ENCODE measurements at places on chromosomes 12 and 14. TPM values are rescaled to one million over a fixed set of nuclear protein-coding genes. Genes with fewer than 3 reads are reported as not detected.
A peak's percentile ranks its signal among the peaks of the same experiment; 100 is the strongest.

The KLHDC1 gene
- 5.1 TPM for total RNA-seq

- peak; percentile 30 for DNase-seq
Observed at GRCh38 chr12:104602406-104602805, 145.7 kb downstream of the CHST11 start.

GRCh38 chr12:111414711-111415252, 9.1 kb downstream of the SH2B3 start:
- DNase-seq: no peak

The COX8C gene
- total RNA-seq: 19.9 TPM

The SAMD15 gene
- total RNA-seq: 9.2 TPM

GRCh38 chr12:64819816-64820402, 4.5 kb upstream of the TBC1D30 start:
- no peak for DNase-seq

DNA sequence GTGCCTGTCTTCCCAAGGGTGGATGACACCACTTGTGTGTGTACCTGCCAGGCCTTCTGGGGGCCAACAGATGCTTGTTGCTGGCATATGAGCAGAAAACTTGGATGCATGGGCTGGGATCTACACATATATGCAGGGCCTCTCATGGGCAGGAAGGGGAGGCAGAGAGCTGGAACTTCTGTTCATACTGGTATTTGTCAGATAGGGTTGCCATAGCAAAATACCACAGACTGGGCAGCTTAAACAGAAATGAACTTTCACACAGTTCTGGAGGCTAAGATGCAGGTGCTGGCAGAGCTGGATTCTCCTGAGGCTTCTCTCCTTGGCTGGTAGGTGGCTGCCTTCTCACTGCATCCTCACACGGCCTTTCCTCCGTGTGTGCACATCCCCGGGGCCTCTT, 121.8 kb downstream of the SUDS3 start:
- no peak for DNase-seq

DNA sequence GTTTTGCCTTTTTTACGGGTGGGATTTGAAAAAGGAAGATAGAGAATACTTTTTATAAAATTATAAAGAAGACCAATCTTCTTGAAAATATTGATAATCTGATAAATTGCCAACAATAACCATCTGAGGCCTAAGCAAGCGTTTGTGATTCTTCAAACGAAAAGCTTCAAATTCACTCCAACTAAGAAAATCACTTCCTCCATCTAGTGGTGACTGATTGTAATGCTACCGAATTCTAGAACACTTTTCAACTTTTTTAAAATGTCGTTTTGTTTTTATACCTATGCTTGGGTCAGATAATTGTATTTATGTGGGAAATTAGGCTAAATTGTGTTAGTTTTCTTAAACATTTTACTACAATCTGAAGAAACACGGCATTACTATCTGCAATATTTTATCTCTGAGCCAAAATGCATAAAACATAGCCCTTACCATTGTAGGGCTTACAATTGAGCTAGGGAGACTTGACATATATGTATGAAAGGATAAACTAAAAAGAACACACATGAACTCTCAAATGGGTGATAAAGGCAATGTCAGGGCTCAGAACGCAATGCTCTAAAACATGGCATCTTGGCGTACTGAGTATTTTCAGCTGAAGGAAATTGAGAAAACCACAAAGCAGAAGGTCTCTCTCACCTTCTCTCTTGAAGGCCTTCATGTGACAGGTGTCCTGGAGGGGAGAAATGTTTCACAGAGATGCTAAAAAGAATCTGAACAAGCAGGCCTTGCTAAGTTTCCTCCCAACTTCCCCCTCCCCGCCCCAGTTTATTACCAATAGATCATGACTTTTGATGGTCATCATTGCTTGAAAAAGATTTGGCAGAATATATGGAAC, 36.8 kb upstream of the G2E3 start:
- DNase-seq: no peak

GRCh38 chr14:77025744-77026165, 2.8 kb downstream of the IRF2BPL start:
- DNase-seq: no peak

DNA sequence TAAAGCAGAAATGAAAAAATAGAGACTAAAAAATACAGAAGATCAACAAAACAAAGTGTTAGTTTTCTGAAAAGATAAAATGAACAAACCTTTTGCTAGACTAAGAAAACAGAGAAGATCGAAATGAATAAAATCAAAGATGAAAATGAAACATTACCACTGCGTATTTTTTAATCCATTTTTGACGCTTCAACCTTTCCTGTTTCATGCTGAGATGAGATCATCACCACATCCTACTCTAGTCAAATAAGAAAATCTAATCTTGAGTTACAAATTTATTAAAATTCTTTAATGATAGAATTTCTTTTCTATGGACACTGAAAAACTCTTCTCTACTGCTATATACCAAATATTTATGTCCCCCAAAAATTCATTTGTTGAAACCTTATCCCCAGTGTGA, 30.7 kb downstream of the MAGOHB start:
- DNase-seq: no peak

GRCh38 chr12:57467212-57467874, 7.8 kb downstream of the GLI1 start:
- DNase-seq: no peak

GRCh38 chr12:55068416-55069010, 48.7 kb downstream of the NEUROD4 start:
- peak; percentile 25 for DNase-seq

DNA sequence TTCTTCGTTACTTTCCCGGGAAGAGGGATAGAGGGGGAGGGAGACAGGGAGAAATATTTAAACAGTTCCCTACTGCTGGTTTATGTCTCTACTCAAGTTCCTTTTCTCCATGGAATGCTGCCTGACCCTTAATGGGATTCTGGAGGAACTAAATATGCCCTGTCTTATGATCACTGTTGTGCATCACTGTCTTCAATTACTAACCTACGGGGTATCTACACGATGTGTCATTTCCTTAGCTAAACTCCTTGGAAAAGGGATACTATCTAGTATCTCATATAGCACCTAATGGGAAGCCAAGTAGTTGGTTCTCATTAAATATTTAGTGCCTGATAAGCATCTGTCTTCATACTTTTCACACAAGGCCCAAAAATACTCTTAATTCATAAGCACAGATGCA, 37.5 kb upstream of the FBLN5 start:
- DNase-seq: no peak

- no peak for DNase-seq
Observed at GRCh38 chr12:129635021-129635685, 268.7 kb downstream of the TMEM132D start.

- DNase-seq: no peak
Observed at GRCh38 chr12:82058197-82058596, 299.0 kb upstream of the PPFIA2 start.

- no peak for DNase-seq
Observed at GRCh38 chr12:9925705-9926393, 6.3 kb downstream of the CLEC2A start.

DNA sequence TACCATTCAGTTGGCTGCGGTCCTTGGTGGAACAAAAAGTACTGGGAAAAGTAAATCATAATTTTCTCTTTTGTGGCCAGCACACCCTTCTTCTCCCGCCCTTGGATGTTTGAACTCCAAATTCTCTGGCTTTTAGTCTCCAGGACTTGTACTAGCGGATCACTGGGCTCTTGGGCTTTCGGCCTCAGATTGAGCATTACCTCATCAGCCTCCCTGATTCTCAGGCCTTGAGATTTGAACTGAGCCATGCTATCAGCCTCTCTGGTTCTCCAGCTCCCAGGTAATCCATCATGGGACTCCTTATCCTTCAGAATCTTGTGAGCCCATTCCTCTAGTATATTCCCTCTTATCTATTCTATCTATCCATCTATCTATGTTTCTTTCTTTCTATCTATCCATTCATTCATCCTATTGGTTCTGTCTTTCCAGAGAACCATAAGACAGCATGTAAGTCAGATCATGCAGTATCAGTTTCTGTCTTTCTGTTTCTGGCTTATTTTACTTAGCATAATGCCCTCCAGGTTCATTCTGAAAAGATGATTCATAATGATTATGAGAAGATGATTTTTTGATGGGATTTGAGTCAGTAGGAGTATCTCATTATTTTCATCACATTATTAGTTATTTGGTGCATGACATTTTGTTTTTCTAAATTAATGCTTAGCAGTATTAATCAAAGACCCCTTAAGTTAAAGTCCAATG, 814.9 kb downstream of the LRFN5 start:
- DNase-seq: no peak

The DHRS4L2 gene
- total RNA-seq: 23.4 TPM

GRCh38 chr14:73935666-73936065, 14.2 kb downstream of the FAM161B start:
- DNase-seq: no peak

The PRICKLE1 gene
- total RNA-seq: 7.9 TPM

The RNASE3 gene
- total RNA-seq: 0.50 TPM

GRCh38 chr14:64569138-64569631, 19.4 kb downstream of the PPP1R36 start:
- DNase-seq: peak; percentile 45

DNA sequence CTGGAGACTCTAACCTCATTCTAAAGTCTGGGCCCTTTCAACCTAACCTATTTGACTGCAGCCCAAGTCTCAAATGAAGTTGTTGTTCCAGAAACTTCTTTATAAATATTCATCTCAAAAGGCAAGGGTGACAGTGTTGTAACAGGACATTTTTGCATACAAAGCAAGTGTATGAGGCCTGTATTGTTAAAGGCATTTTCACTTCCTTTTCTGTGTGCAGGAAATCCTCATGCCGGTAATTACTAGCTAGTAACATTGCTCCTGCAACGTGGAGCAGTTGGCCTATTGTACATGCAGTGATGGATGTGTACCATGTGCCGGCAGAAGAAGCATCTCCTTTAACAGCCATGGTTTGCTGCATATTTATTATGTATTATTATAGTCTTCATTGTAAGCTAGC, 156.5 kb upstream of the RMST start:
- DNase-seq: no peak

The TSHR gene
- not detected for total RNA-seq

The MFAP5 gene
- 5.9 TPM for total RNA-seq

- no peak for DNase-seq
Observed at GRCh38 chr12:42277396-42278127, 39.5 kb upstream of the YAF2 start.

The P2RX2 gene
- 2.7 TPM for total RNA-seq

The METAP2 gene
- 73.2 TPM for total RNA-seq

The SDSL gene
- total RNA-seq: 25.2 TPM

The SSPN gene
- total RNA-seq: 25.5 TPM

DNA sequence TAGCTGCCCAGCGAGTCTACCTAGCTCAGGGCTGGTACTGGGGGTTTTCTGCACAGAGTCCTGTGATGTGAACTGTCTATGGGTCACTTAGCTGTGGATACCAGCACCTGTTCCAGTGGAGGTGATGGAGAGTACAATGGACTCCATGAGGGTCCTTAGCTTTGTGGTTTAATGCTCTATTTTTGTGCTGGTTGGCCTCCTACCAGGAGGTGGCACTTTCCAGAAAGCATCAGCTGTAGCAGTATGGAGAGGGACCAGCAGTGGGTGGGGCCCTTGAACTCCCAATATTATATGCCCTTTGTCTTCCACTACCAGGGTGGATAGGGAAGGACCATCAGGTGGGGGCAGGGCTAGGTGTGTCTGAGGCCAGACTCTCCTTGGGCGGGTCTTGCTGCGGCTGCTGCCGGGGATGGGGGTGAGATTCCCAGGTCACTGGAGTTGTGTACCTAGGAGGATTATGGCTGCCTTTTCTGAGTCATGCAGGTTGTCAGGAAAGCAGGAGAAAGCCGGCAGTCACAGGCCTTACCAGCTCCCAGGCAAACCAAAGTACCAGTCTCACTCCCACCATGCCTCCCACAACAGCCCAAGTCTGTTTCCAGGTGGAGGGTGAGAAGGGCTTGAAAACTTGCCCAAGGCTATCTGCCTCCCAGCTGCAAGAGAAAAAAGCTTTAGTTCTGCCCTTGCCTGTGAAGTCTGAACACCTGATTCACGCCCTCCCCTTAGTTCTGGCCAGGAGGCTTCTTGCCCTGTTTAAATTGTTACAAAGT, 163.0 kb upstream of the NUDT4 start:
- no peak for DNase-seq
